T-helper 1 cell (primary cell): ENCODE measurements at places on chromosomes 11 and 22.

- DNase-seq: no peak
Measured at GRCh38 chr11:119828006-119828405, 99.0 kb upstream of the NECTIN1 start.

- DNase-seq: no peak
Measured at GRCh38 chr11:94790661-94791180, 22.6 kb downstream of the AMOTL1 start.

DNA sequence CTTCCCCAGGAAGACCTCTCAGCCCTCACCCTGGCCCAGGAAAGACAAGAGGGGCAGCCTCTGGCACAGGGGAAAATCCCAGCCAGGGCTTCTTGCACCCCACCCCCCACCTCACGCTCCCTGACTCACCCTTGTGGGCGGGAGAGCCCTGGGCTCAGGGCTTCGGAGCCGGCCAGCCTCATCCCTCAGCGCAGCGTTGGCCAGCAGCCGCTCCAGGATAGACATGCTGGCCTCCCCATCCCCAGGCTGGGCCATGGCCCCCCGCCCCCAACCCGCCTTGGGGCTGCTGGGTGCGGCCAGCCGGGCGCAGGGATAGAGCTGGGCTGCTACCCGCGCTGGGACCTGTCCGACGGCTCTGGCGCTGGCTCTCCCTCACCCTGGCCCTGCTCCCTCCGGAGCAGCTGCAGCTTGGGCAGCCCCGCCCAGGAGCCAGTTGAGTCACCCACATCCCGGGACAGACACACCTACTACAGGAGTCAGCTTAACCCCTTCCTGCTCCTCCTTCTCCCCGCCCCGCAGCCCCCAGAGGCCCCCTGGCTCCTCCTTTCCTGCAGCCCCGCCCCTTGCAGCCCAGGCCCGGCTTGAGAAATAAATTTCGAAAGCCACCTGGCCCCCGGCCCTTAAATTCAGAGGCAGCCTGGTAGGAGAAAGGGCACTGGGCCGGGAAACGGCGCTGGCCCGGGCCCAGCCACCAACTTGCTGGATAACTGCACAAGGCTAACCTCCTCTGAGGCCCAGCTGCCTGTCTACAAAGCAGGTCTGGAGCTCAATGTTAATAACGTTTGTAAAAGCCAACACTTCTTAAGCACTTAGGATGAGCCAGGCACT is 13.4 kb downstream of the TNKS1BP1 start:
- no peak for DNase-seq

DNA sequence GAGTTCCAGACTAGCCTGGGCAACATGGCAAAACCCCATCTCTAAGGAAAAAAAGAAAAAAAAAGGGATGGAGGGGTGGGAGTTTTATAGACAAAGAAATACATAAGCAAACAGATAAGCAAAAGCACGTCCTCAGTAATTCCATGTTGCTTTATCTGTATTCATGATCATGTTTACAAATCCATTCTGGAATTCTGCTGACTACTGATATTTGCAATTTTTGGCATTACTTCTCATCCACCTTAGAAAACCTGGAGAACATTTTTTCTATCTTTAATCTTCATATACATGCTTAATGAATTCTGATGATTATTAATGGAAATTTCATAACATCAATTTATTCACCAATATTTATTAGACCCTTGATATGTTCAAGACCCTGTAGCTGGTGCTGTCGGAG is 1.7 kb upstream of the FDX1 start:
- DNase-seq: no peak

- no peak for DNase-seq
Measured at GRCh38 chr11:69240332-69241074, 53.5 kb upstream of the MYEOV start.

- no peak for DNase-seq
Measured at GRCh38 chr22:20096574-20097420, 16.8 kb downstream of the DGCR8 start.

GRCh38 chr11:33843018-33843417 is 48.9 kb downstream of the LMO2 start:
- DNase-seq: no peak

- DNase-seq: no peak
Measured at GRCh38 chr11:110022548-110022947, 70.6 kb upstream of the ZC3H12C start.
